ENCODE measurements at places on chromosomes 5 and 9.

GRCh38 chr9:6667633-6668280 lies 22.2 kb upstream of the GLDC start:
- peak; percentile 41 for DNase-seq

- DNase-seq, result peak; percentile 7
These were observed 78.7 kb downstream of the ELAVL2 start for GRCh38 chr9:23747088-23748075.

DNA sequence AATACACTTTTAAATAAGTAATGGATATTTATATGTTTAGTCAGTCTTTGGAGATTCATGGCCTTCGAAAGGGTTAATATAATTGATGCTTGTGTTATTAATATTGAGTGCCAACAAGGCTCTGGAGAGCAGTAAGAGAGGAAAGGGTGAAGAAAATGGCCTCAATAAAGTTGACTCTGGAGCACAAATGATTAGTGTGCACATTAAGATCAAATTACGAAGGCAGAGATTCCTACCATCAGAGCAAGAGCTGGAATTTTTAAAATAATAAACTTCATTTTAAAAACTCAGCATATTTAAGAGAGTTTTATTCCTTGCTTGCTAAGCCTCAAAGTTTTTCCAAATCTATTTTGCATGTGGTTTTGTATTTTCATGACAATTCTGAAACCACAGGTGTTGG lies 14.8 kb downstream of the SLC44A1 start:
- no peak for DNase-seq

DNA sequence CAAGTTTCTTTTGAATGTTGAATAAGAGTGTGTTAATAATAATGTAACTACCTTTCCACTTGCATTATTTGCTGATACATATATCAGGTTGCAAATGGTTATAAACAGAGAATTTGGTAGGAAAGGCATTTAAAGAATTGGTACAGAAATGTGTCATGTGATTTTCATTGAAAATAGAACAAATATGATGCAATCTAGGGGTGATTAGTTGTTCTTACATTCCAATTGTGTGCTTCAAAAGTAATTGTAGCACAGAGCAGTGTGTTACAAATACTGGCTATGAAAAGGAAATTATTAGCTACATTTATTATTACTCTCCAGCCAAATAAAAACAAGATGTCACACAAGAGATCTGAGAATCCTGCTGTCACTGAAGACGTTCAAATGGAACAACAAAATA lies 61.8 kb upstream of the PRDM9 start:
- DNase-seq, result no peak

- no peak for DNase-seq
These were observed 1.7 kb upstream of the ACTL7A start for GRCh38 chr9:108860354-108860753.

DNA sequence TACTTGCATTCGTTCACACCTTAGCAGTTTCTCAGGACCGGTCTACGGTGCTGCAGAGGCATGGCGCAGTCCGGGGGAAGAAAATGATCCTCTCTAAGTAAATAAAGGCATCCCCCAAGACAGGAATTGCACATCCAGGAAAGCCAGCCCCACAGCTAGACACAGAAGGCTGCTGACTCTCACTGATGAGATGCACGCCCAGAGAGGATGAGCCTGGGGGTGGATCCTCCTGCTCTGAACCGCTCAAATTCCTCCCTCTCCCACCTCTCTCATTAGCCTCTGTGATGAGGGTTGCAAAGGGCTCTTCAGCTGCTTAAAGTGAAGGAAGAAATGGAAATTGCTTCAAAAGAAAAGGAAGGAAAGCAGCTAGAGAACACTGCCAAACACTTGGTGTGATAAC lies 132.4 kb downstream of the TTLL11 start:
- DNase-seq, result no peak

DNA sequence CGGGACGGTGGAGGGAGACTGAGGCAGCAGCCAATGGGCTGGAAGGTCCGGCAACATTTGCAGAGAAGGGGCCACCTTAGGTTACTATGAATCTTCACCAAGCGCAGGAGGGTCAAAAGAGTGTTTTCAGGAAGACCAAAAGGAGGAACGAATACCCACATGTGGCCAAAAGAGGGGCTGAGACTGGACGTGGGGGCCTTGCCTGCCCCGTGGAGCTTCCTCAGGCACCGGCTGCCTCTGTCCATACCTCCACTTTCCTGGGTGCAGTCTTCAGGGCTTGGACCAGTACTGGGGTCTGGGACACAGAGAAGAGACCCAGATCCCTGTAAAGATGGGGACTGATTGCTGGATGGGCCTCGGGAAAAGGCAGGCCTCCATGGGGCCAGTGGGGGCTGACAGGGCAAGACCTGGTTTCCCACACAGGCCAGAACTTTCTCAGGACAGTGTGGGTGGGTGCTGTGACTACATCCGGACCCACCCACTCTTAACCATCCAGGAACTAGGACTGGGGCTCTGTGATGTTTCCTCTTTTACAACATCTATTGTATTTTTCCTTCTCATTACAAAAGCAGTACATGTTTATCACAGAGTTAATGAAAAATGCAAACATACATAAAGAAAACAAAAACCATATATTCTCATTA lies 294.7 kb downstream of the ZSWIM6 start:
- DNase-seq, result no peak

GRCh38 chr5:124080256-124080655 lies 568.3 kb downstream of the CSNK1G3 start:
- peak; percentile 13 for DNase-seq

DNA sequence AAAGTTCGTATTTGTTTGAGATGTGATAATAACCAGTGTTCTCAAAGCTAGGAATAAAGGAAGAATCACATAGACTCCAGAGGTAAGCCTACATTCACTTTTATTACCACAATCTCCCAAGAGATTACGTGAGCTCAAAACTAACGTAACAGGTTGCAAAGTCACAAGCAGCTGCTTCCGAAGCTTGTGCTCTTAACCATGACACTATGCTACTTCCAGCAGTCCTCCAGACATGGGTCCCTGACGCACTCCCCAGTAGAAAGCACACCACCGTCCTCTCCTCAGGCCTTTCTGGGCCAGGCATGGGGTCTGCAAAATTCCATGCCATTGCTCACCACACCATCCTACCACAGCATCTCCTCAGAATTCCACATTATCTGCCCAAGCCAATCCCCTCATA lies 84.6 kb downstream of the PAX5 start:
- no peak for DNase-seq

DNA sequence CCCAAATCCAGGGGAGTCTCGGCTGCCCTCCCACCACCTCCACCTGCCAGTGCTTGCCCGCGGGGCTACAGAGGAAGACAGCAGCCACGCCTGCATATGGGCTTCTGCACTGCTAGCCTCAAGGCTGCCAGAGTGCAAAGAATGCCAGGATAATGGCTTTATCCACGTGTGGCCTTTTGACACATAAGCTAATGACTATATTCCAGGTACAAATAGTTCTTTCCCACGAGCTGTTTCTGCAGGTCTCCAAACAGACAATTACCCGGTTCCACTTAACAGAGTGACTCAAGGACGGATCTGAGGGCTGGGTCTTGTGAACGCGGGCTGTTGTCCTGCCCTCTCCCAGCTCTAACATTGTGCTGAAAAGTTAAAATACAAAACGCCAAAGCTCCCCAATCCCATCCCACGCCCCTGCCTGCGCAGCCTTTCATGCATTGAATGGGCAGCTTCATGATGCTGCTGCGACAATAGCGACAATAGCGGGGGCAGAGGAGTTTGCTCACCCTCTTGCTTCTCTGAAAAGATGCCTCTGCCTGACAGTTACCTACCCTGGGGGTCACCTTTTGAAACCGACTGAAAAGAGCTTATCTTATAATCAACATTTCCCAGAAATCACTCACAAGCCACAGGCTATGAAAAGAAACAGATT lies 39.1 kb upstream of the MSH3 start:
- no peak for DNase-seq

DNA sequence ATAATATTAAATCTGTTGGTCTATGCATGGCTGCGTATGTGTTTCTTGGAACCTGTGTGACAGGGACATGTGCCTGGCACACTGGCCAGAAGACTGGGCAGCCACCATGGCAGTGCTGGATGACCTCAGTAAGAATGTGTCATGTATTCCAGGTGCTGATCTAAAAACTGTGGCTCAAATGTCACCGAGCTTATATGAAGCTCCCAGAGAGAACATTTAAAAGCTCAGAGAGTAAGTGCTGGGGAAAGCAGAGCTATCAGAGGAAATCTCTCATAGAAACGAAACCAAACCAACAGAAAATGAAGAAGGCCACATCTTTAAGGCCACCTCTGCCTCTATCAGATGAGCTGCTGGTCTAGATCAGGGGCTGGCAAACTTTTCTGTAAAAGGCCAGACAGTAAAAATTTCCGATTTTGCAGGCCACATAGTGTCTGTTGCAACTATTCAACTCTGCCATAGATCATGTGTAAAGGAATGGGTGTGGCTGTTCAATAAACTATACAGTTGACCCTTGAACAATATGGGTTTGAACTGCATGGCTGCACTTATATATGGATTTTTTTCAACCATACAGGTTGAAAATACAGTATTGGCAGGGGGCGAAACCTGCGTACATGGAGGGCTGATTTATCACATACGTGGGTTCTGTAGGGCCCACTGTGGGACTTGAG lies 31.8 kb downstream of the TSTD2 start:
- DNase-seq, result no peak

- DNase-seq, result no peak
These were observed 258.8 kb upstream of the CHD1 start for GRCh38 chr5:99187611-99188010.

DNA sequence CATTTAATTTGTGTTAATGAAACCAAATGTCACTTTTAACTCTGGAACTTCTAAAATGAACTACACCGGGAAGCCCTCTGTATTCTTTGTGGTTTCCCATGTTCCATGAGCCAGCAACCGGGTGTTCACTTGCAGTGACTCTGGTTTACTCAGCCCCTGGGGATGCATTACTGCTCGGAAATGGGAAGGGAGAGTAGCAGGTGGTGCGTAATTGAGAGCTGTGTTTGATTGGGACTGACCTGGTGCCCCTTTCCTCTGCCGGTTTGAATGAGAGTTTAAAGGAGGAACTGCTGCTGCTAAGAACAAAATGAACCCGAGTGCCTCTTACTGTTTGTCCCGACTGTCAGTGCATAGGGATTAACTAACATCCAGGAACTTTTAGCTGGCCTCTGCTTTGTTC lies 100.1 kb upstream of the DHFR start:
- DNase-seq, result no peak

DNA sequence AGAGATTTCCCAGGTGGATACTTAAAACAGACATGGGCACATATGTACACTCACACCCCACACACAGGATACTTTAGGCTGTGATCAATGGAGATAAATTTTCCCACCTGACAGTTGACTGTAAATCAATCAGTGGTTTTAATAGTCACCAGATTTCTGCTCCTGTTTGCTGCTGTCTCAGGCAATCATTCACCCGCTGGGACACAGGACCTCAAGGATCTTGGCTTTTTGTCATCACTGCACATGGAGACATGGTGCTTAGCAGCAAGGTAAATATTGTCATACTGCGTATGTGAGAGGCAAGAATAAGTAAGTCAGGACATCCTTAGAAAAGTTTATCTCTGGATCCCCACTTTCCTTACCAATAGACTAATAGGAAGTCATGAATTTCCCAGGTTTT lies 60.8 kb upstream of the KLF9 start:
- peak; percentile 68 for DNase-seq

- DNase-seq, result no peak
These were observed 272.0 kb downstream of the ARHGAP26 start for GRCh38 chr5:143041972-143042770.

- DNase-seq, result no peak
These were observed 107.8 kb downstream of the PSD2 start for GRCh38 chr5:139903450-139903794.

DNA sequence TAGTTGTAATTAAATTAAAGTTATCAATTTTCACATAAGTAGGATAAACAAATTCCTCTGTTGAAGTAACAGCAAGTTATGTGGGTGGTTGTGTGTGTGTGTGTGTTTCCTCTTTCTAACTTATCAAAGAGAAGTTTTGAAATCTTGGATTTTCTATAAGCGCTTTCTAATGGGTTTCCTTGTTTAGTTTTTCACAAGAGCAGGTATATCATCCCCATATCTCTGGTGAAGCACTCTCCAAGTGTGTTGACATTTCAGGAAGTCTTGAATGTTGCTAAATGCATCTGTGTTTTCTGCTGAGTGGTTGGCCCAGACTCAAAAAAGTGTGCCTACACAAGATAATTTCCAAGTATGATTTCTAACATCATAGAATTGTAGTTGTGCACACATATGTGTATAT lies 43.3 kb downstream of the PRDM6 start:
- no peak for DNase-seq

DNA sequence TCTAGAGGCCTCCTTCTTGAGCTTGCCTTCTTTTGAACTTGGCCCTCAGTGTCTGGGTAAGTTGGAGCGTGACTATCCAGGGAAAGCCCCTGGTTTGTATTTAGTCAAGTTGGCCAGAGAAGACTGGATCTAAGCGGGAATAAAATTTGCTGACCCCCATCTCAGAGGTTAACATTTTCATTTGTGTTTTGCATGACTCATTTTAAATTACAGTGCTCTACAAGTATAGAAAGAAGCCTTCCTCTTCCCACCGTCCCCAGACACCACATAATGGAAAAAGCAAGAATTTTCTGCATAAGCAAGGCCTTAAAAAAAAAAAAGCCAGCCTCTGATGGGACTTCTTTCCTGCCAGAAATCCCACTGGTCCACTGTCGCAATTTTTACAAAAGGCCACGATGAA lies 27.2 kb downstream of the PIK3R1 start:
- peak; percentile 64 for DNase-seq

- DNase-seq, result no peak
These were observed 74.2 kb downstream of the MSX2 start for GRCh38 chr5:174798551-174798951.

DNA sequence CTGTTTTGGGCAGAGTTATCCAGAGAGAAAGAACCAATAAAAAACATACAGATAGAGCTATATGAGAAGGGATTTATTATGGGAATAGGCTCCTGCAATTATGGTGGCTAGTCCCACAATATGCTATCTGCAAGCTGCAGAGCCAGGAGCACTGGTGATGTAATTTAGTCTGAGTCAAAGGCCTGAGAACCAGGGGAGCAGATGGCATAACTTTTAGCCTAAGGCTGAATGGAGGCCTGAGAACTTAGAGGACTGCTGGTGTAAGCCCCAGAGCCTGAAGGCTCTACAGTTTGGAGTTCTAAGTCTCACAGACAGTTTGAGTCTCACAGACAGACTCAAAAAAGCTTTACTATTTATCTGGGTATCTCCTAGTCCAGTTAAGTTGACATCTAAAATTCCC lies 263.8 kb downstream of the FBXL7 start:
- DNase-seq, result no peak

- DNase-seq, result no peak
These were observed 118.8 kb upstream of the PHYKPL start for GRCh38 chr5:178351221-178352034.

GRCh38 chr5:37222181-37222580 lies 27.0 kb downstream of the CPLANE1 start:
- DNase-seq, result no peak

GRCh38 chr5:134917070-134917815 lies 12.3 kb downstream of the PCBD2 start:
- DNase-seq, result peak; percentile 10

GRCh38 chr9:109313351-109313750 lies 7.5 kb downstream of the EPB41L4B start:
- DNase-seq, result no peak

GRCh38 chr5:169635936-169636335 lies 1.1 kb upstream of the DOCK2 start:
- DNase-seq, result no peak
